ENCODE measurements at places on chromosomes 1 and 21. TPM values are rescaled to one million over a fixed set of nuclear protein-coding genes. Genes with fewer than 3 reads are reported as not detected.

GRCh38 chr1:235057385-235058306 lies 71.0 kb downstream of the TOMM20 start:
- no peak for DNase-seq

DNA sequence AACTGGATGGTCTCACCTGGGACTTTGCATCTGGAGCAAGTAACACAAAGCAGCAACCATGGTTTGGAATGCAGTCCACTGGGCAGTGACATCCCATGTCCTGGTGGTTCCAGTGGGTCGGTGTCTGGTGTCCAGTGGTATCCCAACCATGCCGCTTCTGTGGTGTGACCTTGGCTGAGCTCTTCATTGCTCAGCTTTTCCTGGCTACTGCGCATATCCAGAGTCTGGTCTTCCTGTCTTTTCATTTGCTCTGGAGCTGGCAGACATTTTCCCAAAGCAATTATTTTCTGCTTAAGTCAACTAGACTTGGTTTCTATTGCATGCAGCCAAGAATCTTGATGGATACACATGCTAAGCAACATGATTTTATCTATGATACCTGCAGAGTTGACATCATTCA lies 28.4 kb upstream of the CD2 start:
- no peak for DNase-seq

- no peak for DNase-seq
Observed at GRCh38 chr1:186708694-186709097, 28.5 kb upstream of the PTGS2 start.

- DNase-seq: no peak
Observed at GRCh38 chr1:107599220-107599619, 365.8 kb downstream of the VAV3 start.

FLG2 gene
- total RNA-seq: not detected

All from H1 (cell line).